ENCODE measurements at places on chromosomes 6 and 20.
A peak's percentile ranks its signal among the peaks of the same experiment; 100 is the strongest.

DNA sequence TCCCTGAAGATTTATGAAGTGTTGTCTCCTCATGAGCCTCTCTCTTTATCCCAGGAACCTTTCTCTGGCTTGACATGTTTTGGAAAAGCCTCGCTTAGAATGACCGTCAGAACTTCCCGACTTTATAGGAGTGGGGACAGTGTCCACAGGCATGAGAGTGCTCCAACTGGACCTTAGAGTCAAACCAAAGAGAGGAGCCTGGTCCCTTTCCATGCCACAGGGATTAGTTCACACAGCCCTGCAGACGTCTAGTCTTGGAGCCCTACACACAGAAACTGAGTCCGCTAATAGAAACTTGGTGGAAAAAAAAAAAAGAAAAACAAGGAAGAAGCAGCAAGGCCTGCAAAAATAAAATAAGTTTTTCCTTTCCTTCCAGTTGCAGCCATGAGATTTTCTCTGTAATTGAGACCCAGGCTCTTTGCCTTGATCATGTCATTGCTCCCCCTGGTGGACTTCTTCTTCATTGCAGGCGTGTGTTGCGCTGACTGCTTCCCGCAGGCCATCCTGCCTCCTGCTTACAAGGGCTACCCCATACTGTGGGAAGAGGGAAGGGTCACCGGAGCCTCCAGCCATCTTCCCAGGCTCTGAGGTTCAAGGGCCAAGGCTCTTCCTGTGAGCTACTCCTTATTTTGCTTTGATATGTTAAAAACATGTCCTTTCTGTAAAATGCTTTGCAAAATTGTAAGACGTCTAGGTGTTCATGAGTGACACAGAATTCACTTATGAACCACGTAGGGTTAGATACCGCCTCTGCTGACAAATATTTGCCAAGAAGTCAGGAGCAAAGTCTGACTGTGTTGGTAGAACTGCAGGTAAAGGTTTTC is 201.0 kb downstream of the UST start:
- peak; percentile 58 for DNase-seq

DNA sequence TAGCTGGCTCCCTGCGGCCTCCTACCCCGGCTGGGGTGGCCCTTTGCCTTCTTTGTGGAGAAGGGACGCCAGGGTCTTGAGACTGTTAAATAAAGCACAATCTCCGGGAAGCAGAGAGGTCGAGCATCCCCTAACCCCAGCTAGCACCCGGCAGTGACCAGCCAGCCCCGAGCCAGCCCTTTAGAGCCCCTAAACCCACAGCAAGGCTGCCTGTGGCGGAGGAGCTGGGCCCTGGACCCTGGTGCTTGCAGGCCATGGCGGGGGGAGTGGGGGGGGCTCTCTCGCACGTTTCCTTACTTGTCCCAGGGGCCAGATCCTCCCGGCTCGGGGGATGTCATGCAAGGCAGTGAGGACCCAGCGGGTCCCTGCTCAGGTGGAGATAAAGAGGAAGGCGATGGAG is 49.2 kb upstream of the GATA5 start:
- DNase-seq = no peak

GRCh38 chr6:132669690-132670291 is 10.8 kb upstream of the TAAR1 start:
- DNase-seq = no peak

DNA sequence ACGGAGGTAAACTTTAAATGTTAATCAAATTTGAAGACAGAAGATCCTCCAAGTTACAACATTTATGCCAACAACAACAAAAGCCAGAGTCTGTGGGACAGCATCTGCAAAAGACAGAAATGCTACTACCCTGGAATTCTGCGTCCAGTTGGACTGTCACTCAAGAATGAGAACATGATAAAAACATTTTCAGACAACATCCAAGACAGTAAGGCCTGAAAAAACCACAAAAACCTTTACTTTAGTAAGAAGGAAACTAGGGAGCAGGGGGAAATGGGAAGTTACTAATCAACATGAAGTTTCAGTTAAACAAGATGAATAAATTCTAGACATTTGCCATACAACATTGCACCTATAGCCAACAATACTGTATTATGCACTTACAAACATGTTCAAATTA is 77.6 kb downstream of the MLIP start:
- DNase-seq = no peak

- DNase-seq = no peak
Measured at GRCh38 chr6:36985417-36985807, 584 bp downstream of the MTCH1 start.

GRCh38 chr6:151675746-151676459 is 131.6 kb upstream of the ESR1 start:
- peak; percentile 4 for DNase-seq

DNA sequence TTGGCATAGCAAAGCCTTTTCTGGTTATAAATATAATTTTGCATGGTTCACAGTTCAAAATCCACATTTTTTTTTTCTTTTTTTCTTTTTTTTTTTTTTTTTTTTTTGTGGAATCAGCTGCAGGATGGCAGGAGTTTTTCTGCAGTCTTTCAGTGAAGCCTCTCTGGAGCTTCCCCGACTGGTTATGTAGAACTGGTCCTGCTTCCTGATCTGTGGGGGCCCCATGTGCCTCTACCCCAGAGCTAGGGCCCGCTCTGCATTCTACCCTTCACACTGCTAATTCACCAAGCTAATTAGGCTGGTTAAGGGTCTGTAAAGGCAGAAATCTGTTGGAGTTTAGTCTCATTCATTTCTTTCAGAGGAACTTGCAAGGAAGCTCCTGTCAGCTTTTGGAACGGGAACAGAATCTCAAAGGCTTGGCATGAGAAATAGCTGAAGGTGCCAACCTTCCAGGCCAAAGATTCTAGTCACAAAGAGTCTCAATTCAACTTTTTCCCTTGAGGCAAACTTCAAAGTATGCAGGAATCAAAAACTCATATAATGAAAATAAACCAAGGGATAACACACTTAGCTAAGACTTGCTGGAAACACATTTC is 45.5 kb downstream of the HMGN3 start:
- no peak for DNase-seq

- DNase-seq = no peak
Measured at GRCh38 chr6:160269023-160269521, 10.5 kb upstream of the SLC22A2 start.

GRCh38 chr6:145968051-145968450 is 3.9 kb upstream of the SHPRH start:
- DNase-seq = no peak

DNA sequence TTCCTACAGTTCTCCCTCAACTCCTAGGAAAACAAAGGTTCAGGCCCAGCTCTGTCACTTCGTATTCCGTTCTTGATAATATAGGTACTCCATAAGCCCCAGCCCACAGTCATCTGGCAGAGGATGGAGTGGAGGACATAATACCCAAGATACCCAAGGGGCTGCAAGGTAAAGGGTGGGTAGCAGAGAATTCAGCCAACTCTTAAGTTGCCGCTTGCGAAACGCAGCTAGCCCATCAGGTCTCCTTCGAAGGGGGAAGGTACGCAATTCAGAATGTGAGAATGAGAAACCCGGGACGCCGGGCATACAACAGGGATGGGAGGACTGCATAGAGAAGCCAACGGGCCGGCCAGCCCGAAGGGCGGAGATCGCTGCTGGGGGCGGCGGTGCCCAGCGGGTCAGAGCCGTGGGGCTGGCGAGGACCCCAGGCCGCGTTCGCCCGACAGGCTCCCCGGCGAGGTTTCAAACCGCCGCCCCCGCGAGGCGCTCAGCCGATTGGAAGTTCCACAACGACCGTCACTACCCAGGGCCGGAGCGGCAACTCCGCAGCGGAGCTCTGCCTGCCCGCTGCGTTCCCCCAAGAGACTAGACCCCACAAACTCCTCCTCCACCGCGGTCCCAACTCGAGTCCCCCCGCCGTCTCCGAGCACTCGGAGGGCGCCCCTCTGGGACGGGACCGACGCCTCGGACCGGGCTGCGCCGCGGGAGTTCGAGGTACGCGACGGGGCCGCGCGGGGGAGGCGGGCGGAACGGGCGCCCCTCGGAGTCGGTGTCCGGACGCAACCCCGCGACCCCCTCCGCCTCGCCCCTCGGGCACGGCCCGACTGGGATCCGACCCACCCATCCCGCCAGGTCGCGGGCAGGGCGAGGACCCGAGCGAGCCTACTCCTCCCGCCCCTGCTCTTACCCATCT is 911 bp downstream of the CDK19 start:
- DNase-seq = peak; percentile 42

DNA sequence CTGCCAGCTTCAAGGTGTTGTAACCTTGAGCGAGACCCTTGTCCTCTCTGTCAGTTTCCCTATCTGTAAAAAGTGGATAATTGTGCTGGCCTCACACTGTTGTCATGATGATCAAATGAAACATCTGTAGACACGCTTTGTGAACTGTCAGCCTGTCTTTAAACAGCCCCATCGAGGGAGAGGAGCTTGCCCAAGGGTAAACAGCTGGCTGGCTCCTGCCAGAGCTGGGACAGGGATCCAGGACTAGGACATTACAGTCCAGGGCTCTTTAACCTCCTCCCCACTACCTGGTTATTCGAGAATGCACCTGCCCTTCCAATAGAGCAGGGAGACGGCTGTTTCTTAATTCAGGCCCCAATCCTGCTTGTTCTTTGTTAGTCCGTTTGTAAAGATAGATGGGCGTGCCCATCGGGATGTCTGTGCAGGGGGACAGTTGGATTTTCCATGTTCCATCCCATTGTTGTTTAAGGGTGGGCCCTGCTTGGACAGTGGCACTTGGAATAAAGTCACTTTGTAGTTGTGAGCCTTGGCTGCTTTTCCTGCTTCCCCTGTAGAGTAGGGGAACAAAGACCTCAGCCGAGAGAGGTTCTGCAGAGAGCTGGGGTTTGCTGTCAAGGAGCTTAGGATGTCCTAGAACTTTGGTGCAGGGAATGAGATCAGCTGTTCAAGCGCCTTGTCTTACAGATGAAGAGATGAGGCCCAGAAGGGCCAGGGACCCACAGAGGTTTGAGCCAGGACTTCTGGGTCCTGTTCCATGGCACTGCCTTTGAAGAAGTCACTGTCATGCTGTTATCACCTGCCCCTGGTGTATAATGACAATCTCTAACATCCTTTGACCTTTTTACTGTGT is 77.9 kb upstream of the MYL9 start:
- DNase-seq = no peak

- DNase-seq = no peak
Measured at GRCh38 chr6:40399888-40400457, 187.2 kb downstream of the LRFN2 start.

DNA sequence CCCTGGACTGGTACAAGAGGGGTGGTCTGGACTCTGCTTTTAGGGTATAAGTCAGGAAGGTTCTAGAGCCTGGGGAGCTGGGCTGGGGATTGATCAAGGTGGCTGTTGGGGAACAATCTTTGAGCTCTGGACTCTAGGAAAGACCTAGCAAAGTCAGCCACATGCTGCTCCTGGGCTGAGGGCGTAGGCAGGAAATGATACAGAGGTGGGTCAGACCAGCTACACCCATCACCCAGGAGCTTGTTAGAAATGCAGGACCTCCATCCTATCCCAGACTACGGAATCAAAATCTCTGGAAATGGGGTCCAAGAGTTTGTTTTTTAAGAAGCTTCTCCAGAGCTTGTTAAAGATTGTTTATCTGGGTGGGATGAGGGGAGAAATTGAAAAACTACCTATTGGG is 9.4 kb downstream of the ADTRP start:
- no peak for DNase-seq

DNA sequence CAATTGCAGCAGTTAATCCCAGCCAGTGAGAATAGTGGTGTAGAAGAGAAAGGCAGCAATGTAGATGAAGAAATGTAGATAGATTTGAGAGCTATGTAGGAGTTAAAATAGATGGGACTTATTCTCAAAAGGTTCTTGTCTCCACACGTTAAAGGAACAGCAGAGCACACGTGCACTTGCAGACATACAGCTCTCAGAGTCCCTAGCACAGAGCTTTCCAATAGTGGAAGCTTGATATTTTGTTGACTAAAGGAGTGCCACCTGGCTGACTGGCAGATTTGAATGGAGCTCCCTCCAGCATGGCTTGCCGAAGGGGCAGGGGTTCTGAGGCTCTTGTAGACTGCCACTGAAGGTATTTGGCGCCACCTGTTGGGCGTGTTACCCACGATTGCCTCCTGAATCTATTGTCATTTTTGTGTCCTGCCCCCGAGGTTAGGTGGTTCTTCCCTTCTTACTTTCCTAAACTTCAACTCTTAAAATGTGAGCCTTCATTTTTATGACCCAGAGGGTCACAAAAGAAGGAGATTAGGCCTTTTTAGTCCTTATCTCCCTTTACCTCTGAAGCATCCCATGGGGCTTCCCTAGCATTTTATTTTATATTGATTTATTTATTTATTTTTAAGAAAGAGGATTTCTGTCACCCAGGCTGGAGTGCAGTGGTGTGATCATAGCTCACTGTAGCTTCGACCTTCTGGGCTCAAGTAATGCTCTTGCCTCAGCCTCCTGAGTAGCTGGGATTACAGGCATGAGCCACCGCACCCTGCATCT is 16.4 kb downstream of the BRD2 start:
- peak; percentile 69 for DNase-seq

DNA sequence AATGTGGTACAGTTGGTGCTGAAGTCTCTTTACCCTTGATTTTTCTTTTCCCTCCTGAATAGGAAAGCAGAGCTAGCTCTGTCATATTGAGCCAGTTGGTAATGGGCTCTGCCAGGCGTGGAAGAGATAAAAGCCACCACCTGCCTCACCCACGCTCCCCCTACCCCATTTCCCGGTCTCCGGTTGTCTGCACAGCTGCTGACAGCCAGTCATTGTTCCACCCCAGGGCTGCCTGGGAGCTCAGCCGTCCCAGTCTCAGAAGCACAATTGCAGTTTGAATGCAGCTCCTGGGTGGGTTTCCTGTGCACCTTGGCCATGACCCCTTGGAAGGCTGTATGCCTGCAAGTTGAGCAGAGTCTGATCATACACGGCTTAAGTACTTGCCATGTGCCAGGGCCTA is 675.2 kb upstream of the FLRT3 start:
- DNase-seq = no peak

- DNase-seq = peak; percentile 47
Measured at GRCh38 chr6:16684896-16685554, 76.2 kb downstream of the ATXN1 start.

DNA sequence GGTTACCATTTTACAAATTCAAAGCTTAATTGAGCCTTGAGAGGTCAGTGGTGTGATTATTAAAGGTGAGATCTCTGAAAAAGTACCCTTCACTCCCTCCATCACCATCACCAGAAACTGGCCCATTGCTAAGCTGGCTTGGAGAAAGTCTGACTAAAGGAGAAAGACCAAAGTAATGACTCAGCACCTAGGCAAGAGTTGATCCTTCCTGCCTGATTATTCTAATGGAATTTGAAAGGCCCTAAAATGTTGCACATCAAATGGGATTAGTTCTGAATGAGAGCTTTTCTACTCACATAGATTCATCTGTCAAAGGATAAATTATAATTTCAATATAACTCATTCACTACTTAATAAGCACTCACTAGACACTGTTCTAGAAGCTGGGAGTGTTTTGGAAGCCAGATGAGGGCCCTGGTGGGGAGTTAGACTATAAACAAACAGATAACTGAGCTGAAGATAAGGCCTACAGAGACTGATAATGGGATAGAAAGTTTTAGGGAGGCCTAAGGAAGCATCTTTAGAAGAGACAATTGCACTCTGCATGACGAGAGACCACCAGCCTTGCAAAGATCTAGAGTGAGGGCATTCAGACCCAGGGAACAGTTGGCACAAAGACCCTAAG is 366.7 kb downstream of the SYNE1 start:
- no peak for DNase-seq
